Activated T-helper 2 cell treated with anti-CD3 and anti-CD28 coated beads, Interferon-gamma antibody, Interleukin-2, Interleukin-4, amounts not matched to agents 10 μg/mL and 5 μg/mL and 100 μg/mL, durations not matched to agents 14 hours and 24 hours and 36 hours (primary cell): ENCODE measurements at places on chromosomes 16 and 17. TPM values are rescaled to one million over a fixed set of nuclear protein-coding genes. Genes with fewer than 3 reads are reported as not detected.

HNF1B gene
- 4.6 and 5.0 TPM in 2 replicates for total RNA-seq

GRCh38 chr17:52383493-52384100 lies 225.1 kb upstream of the CA10 start:
- H3K27me3 ChIP-seq = no peaks in the 10 kb centered on the region
- no peak for DNase-seq
- H3K4me3 ChIP-seq = no peak overlapping the region
- no peak overlapping the region for H3K27ac ChIP-seq
- no peaks in the 10 kb centered on the region for H3K4me1 ChIP-seq
- H3K36me3 ChIP-seq = no peaks in the 10 kb centered on the region

DNA sequence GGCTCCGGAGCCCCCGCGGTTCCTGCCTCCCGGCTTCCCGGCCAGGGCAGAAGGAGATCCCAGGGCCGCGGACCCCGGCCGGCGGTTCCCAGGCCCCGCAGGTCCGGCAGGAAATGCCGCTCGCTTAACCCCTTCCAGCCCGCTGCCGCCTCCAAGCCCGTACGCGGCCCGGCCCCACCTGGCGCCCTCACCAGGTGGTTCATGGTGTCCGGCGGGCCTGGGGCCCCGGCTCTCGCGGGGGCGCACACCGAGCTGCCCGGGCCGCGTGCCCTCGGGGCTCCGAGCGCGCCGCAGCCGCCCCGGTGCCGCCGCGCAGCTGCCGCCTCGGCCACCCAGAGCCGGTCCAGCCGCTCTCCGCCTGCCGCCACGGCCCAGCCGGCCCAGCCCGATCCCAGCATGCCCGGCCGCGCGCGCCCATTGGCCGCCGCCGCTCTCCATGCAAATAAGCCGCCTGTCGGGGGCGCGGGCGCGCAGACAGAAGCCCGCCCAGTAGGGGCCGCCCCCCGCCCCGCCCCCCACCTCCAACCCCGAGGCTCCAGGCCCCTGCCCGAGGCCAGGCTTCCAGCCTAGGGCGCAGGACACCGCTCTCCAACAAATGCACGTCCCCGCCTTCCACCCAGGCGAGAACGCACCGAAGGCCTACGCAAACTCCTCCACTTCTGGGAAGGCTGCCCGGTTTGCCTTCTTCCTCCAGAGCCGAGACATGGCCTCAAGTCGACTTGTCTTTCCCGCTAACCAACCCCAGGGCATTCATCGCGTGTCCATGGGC lies at the start of gene BCAR1:
BCAR1 (minus strand) TSS at position 345 of the 769 bp plus-strand sequence; CDS start at position 203, 142 bp downstream.
- H3K4me1 ChIP-seq = no peaks in the 10 kb centered on the region
- no peak for DNase-seq
- H3K27ac ChIP-seq = no peak within 1 kb of the TSS
- H3K27me3 ChIP-seq = peaks cover 56% of the 10 kb centered on the region
- no peaks in the 10 kb centered on the region for H3K36me3 ChIP-seq

ARHGAP44 gene
- 0.21 TPM in 2 replicates for total RNA-seq

GRCh38 chr17:81076141-81076679 lies 41.3 kb downstream of the BAIAP2 start:
- DNase-seq = no peak
- no peak overlapping the region for H3K27ac ChIP-seq
- no peak overlapping the region for H3K4me3 ChIP-seq
- no peaks in the 10 kb centered on the region for H3K4me1 ChIP-seq
- no peaks in the 10 kb centered on the region for H3K36me3 ChIP-seq
- H3K27me3 ChIP-seq = no peaks in the 10 kb centered on the region

SLX1A gene
- 58.4 and 65.3 TPM in 2 replicates for total RNA-seq

- H3K4me3 ChIP-seq = no peak overlapping the region
- no peaks in the 10 kb centered on the region for H3K27me3 ChIP-seq
- H3K27ac ChIP-seq = no peak overlapping the region
- no peaks in the 10 kb centered on the region for H3K4me1 ChIP-seq
- no peak for DNase-seq
These were observed 389.1 kb downstream of the HAPSTR1 start for GRCh38 chr16:9480503-9480902.

- no peak overlapping the region for H3K4me3 ChIP-seq
- peak; percentile 27 for DNase-seq
- peaks cover 28% of the 10 kb centered on the region for H3K4me1 ChIP-seq
These were observed 56.2 kb downstream of the PRMT7 start for GRCh38 chr16:68367030-68367429.

C16orf86 gene
- 1.4 and 1.8 TPM in 2 replicates for total RNA-seq

- peak overlapping the region; percentile 92 for H3K27ac ChIP-seq
- DNase-seq = peak; percentile 41
- peak overlapping the region; percentile 74 for H3K4me3 ChIP-seq
These were observed 5.7 kb downstream of the LAT start for GRCh38 chr16:28990375-28991040.

CLN3 gene
- 26.5 and 30.1 TPM in 2 replicates for total RNA-seq

DNA sequence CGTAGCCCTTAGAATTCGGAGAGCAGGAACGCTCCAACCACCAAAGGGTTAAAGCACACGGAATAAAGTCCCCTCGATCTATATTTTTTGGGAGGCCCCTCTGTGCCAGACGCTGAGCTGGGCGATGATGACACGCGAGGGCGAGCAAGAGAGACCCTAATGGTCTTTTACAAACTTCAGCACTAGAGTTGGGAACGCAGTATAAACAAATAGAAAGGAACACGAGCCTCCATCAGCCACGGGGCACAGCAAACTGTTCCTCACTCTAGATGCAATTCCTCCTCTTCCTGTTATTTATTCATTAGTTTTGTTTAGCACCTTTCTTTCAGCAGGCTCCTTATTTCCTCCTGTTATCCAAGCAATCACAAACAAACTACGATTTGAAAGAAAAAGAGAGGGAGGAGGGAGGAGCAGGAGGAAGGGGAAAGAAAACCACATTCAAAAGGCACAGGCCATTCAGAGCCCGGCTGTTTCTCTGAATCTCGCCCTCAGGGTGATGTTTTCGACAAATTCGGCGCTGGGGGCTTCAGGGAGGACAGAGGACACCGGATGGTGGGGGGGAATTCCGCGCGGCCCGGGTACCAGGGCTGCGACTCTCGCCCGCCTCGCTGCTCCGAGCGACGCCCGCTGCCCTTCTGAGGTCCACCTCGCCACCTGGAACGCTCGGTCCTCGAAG lies 1.6 kb downstream of the TOX3 start:
- no peaks in the 10 kb centered on the region for H3K4me1 ChIP-seq
- H3K4me3 ChIP-seq = no peak overlapping the region
- peaks cover 31% of the 10 kb centered on the region for H3K27me3 ChIP-seq
- no peak overlapping the region for H3K27ac ChIP-seq

DNA sequence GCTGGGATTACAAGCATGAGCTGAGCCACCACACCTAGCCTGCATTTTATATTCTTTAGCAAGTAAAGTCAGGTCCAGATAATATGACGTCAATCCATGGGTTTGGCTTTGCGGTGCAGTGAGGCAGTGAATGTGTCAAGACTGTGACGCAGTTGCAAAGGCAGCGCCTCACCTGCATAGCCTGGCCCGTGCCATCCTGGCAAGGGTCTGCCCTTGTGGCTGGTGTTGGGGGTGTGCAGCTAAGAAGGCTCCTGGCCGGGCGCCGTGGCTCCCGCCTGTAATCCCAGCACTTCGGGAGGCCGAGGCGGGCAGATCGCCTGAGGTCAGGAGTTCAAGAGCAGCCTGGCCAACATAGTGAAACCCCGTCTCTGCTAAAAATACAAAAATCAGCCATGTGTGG lies 7.0 kb downstream of the PDF start:
- no peak overlapping the region for H3K27ac ChIP-seq
- H3K4me3 ChIP-seq = no peak overlapping the region
- H3K27me3 ChIP-seq = no peaks in the 10 kb centered on the region
- H3K4me1 ChIP-seq = peaks cover 13% of the 10 kb centered on the region
- DNase-seq = no peak

MMP15 gene
- total RNA-seq = 1.3 and 1.9 TPM in 2 replicates
